ENCODE measurements at places on chromosomes 2 and 18.

- DNase-seq, result no peak
These were observed 173.8 kb downstream of the TMEM18 start for GRCh38 chr2:503288-503999.

- DNase-seq, result peak; percentile 42
These were observed 26.9 kb upstream of the KCNG2 start for GRCh38 chr18:79770826-79771225.

DNA sequence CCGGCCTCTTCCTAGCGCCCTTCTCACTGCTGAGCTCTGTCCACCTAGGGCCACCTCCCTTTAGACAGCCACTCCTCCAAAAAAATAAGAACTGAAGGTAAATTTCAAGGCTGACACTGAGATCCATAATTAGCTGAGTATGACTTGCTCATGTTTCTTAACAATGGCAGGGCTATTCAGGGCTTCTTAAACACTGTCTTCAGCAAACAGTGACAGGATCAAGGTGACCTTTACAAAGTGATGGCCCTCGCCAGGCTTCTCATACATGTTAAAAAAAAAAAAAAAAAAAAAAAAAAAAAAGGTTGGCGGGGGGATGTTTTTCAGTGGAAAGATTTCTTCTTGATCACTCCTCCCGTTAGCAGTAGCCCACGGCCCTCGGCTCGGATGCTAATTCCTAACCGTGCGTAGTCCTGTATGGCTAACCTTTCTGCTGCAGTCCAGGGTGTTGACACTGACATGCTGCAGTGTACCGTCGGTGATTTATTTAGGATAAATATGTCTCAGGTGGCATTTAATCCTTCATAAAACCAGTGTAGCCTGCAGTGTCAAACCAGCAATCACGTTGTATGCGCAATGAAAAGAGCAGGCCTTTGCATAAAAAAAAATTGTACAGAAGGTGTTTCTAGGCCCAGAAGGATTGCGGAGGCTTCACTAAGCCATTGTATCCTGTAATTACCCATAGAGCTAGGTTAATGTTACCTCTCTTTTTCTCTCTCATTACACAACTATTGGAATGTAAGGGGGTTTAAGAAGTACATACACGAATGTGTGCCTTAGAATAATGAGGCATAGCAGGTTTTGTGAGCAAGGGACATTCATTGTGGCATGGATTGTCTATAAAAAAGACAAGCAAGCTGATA is 142.7 kb downstream of the PTGR3 start:
- peak; percentile 20 for DNase-seq

GRCh38 chr18:5431836-5432575 is 111.8 kb downstream of the EPB41L3 start:
- DNase-seq, result no peak

GRCh38 chr2:3223080-3223923 is 154.3 kb downstream of the EIPR1 start:
- no peak for DNase-seq

DNA sequence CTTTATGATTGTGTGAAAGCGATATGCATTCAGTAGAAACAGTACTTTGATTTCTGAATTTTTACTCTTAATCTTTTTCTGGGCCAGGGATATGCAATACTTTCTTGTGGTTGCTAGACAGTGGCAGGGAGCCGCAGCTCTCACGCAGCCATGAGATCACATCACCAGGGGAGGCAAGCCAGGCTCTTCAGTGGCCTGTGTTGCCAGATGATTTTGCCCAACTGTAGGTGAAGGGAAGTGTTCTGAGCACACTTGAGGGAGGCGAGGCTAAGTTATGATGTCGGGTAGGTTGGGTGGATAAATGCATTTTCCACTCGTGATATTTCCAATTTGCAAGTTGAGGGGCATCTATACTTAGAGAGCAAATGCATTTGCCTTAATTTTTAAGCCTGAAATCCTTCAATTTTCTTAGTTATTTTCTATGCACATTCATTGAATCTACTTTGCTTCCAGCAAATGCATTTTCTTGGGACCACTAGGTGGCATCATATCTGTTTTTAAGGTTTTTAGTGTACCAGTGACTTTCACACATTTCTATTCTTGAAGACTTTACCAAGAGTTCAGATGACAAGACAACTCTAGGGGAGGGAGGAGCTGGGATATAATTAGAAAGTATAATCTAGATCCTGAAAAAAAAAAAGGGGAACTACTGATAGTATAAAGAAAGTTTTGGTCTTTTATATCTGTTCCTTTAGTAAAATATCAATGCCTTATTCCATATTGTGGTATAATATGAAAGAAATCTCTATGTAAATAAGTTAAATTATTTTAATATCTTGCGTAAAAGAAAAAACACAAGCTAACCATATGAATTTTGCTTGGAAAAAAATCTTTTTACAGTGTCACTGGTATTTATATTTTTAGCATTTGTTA is 643.3 kb downstream of the SOCS6 start:
- no peak for DNase-seq

GRCh38 chr18:80228051-80228848 is 19.1 kb downstream of the PARD6G start:
- DNase-seq, result no peak

DNA sequence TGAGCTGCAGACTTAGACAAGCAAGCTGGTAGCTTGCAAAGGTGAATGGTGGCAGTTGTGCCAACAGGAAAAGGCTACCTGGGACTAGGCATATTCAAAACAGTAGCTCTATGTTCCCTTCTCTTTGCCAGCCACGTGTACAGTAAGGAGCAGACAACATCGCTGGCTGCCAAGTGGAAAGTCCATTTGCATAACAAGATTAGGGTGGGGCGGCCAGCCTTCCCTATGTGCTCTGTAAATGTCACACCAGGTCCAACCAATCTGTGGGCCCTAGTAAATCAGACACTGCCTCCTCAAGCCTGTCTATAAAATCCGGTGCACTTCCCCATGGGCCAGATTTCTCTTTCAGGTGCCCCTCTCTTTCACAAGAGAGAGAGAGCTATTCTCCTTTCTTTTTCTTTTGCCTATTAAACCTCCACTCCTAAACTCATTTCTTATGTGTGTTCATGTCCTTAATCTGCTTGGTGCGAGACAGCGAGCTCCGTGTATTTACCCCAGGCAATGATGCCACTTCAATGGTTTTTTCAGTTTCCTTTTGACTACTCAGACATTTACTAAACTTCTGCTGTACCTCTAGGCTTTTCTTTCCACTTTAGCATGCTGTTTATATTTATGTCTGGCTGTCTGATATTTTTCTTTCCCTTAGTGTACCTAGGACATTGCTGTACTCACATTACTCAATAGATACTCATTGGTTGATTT is 297.4 kb upstream of the GCFC2 start:
- DNase-seq, result no peak

DNA sequence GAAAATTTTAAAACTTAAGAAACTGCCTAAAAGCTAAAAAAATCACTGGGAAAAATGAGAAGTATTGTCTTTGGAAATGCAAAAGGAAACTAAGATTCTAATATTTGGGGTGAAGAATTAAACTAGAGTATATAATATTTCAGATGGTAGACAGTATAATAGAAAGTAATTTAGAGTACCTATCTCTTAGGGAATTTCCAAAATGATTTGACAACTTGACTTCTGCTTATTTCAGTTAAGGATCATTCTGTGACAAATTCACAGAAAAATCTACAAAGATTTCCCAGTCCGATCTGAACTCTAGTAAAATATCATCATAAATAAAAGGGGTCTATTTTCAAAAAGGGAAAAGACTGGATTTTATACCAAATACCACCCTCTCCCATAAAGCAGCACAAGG is 99.6 kb downstream of the ATAD2B start:
- no peak for DNase-seq

GRCh38 chr2:15031745-15032240 is 399.3 kb downstream of the LRATD1 start:
- no peak for DNase-seq

GRCh38 chr2:144493027-144493809 is 26.7 kb downstream of the ZEB2 start:
- DNase-seq, result no peak
